Right renal pelvis (tissue), 4 donors: ENCODE measurements at places on chromosomes 5 and 9.

GRCh38 chr5:136062366-136063274 lies 33.8 kb downstream of the TGFBI start:
- DNase-seq: no peak

DNA sequence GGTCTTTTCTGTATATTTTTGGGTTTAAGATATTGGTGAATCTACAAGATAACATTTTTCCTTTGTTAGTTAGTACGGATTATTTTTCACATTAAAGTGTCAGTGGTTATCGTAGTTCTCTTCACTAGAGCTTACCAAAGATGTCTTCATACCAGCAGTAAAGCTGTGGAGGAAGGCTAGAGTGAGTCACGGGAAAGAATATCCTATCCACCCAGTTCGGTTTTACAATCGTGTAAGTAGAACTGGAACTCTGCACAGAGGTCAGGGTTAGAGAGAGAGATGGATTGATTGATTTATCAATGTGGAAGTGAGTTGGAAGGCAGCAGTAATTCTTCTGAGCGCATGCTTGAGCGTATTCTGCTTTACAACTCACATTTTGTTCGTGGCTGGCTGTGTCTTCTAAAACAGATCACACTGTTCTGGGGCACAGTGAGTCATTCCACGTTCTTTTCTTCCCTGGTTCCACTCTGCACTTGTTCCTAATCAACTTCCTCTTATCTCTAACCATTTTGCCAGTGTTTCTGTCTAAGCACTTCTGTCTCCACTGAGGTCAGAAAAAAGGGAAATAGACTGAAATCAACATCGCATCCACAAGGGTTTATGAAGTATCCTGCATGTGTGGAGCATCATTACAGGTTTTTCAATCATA lies 86.5 kb upstream of the ARRDC3 start:
- DNase-seq: no peak

GRCh38 chr9:127878001-127878651 lies 651 bp upstream of the AK1 start:
- DNase-seq: no peak

GRCh38 chr9:137369911-137370764 lies 52.8 kb downstream of the EXD3 start:
- no peak for DNase-seq

DNA sequence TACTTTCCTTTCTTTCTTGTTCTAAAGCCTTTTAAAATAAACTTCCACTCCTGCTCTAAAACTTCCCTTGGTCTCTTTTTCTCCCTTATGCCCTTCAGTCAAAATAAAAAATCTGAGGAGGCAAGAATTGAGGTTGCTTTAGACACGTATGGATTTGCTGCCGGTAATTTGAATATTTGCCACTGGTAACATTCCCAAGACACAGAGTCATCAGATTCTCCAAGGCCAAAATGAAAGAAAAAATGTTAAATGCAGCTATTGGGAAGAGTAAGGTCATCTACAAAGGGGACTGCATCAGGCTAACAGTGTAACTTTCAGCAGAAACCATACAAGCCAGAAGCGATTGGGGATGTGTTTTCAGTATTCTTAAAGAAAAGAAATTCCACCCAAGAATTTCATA lies 311.1 kb downstream of the CDH18 start:
- DNase-seq: no peak

- DNase-seq: no peak
These were observed 36.5 kb upstream of the IQGAP2 start for GRCh38 chr5:76366596-76366995.

GRCh38 chr9:83956086-83956435 lies 24.0 kb downstream of the HNRNPK start:
- no peak for DNase-seq

DNA sequence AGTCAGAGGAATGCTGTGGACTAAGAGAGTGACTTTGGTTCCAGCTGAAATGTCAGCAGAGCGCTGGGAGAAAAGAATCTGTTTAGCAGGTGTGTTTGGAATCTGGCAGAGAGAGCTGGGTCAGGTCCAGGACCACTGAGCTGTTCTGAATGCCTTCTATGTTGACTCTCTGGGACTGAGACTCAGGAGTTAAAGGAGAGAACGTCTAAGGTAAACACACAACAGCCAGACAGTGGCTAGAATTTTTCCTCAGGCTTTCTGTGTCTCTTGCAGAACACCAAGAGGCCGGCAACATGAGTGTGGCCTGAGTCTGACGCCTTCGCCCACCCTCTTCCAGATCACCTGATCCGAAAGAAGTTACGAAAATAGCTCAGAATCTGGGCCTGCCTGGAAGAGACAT lies 107.2 kb upstream of the ZNF462 start:
- DNase-seq: no peak

GRCh38 chr9:96599298-96599697 lies 20.3 kb downstream of the CDC14B start:
- DNase-seq: no peak

DNA sequence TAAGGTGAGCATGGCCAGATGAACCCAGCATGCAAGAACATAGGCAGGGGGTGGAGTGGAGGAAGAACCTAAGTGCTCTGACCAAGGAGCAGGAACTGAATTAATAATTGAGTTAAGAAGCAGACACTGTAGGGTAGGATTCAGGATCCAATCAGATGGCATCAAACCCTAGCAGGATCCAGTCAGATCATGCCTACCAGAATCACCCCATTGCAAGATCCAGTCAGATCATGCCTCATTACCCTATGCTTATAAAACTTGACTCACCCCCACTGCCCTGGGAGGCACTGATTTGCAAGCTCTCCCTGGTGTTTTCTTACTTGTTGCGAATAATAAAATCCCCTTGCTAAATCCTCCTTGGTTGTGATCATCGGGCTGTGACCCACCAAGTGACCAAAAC lies 19.7 kb downstream of the TUSC1 start:
- DNase-seq: no peak

DNA sequence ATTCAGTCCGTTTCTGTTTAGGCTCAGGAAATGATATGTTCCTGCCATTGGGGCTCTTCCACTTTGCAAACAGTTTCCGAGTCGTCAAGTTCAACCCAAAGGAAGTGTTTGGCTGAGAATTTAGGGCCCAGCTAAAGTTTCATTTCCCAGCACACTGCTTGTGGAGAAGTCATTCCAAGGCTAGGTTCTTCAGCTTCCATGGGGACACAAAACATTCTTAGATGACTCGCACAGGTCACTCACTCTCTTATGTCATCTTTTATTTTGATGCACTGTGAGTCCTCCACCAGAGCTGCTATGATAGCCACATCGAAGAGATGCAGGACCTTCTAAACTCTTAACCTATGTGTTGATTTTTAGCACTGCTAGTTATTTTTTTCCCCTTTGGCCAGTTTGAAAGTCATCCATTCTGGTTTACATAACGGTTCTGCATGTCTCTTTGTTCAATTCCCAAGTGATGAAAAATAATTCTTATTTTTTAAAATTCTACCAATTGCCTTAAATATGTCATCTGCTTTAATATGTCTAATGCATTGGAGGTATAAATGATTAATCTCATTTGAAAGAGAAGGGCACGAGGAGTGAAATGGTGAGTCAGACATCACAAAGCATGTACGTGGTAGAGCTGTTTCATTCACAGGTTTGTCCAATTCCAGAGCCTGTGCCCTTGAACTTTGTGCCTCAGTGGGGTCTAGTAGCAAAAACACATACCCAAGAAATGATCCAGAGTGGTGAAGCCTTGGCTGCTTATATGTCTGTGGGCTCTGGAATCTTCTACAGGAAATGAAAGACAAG lies 84.3 kb downstream of the ZNF462 start:
- DNase-seq: no peak

DNA sequence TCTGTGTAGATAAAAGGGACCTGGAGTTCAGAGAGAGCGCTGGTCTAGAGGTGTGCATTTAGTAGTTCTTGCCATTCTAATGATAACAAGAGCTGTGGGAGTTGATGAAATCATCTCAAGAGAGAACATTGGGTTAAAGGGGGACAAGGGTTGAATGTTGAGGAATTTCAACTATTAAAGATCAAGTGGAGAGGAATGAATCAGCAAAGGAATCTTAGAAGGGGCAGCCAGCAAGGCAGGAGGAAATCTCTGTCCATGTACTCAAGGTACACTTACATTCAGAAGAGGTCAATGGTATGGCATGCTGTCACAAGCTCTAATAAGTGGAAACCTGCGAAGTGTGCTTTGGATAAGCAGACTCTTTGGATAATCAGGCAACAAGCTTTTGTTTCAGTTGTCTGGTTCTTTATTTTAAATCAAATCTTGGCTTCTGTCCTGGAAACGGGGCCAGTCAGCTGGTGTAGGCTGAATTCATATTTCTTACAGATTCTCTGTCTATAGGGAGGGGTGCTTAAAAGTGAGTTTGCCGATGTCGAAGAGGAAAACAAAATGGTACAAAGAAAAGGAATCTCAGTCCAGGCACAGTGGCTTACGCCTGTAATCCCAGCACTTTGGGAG lies 320.5 kb upstream of the CD180 start:
- no peak for DNase-seq
